ENCODE measurements at places on chromosomes 1 and 21. TPM values are rescaled to one million over a fixed set of nuclear protein-coding genes. Genes with fewer than 3 reads are reported as not detected.

DNA sequence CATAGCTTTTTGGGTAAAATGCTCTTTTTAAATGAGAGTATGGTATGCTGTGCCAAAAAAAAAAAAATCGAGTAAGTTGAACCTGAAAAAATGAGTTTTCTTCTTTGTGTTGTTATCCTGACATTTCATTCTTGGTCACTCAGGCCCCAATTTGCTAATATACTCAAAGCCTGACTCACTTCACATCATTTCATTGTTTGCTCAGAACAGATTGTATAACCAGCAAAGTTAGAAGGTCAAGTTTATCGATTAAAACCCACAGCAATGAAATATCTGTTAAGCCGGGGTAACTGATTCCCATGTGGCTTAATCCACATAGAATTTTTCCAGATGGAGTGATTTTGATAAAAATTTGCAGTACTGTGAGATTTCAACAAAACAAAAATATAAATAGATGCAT lies 363.7 kb downstream of the NEGR1 start:
- no peak for DNase-seq

GRCh38 chr1:203408486-203409481 lies 57.9 kb upstream of the FMOD start:
- DNase-seq: peak; percentile 68

- DNase-seq: no peak
Measured at GRCh38 chr1:58922302-58923089, 138.6 kb upstream of the JUN start.

DNA sequence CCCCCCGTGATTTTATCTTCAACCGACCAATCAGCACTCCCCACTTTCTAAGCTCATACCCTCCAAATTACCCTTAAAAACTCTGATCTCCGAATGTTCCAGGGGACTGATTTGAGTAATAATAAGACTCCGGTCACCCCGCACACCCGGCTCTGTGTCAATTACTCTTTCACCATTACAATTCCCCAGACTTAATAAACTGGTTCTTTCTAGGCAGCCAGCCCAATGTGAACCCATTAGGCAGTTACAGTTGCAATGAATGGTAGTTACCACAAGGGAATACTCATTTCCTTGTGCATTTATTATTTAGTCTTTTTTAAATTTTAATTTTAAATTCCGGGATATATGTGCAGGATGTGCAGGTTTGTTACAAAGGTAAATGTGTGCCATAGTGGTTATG lies 177.9 kb downstream of the HFM1 start:
- no peak for DNase-seq

GRCh38 chr1:61285371-61285885 lies 203.1 kb downstream of the NFIA start:
- DNase-seq: no peak

ADAMTS1 gene
- 357 TPM for total RNA-seq

ZBTB37 gene
- total RNA-seq: 8.8 TPM

Measured in thoracic aorta (tissue), 2 donors.